Fibroblast of mammary gland (primary cell): ENCODE measurements at places on chromosomes 1 and 21.

GRCh38 chr1:22556391-22557104, 6.7 kb upstream of the EPHA8 start:
- DNase-seq = no peak

DNA sequence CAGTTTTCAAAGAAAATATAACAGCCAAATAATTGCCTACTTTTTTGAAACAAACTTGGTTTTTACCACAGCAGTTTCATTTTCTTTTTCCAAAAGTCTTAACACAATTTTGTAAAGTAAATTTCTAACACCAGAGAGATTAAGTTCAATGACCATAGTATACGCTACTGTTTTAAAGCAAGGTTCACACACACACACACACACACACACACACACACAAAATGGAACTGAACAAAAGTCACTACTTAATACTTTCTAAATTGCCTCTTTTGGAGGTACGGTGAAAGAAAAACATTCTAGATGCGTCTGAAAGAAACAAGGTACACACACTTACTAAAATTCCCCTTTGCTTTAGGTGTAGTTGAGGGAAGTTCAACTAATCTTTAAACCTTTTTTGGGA, 30.1 kb downstream of the C21orf91 start:
- DNase-seq = no peak

GRCh38 chr21:27534206-27534605, 567.3 kb upstream of the ADAMTS5 start:
- peak; percentile 21 for DNase-seq

GRCh38 chr21:35882791-35883240, 177.5 kb downstream of the SETD4 start:
- peak; percentile 65 for DNase-seq

- peak; percentile 40 for DNase-seq
These were observed 24.4 kb downstream of the MCOLN2 start for GRCh38 chr1:84972377-84972987.

- DNase-seq = no peak
These were observed 113.5 kb downstream of the XCL2 start for GRCh38 chr1:168430321-168430720.

GRCh38 chr1:178571807-178572206, 58.9 kb downstream of the TEX35 start:
- no peak for DNase-seq

DNA sequence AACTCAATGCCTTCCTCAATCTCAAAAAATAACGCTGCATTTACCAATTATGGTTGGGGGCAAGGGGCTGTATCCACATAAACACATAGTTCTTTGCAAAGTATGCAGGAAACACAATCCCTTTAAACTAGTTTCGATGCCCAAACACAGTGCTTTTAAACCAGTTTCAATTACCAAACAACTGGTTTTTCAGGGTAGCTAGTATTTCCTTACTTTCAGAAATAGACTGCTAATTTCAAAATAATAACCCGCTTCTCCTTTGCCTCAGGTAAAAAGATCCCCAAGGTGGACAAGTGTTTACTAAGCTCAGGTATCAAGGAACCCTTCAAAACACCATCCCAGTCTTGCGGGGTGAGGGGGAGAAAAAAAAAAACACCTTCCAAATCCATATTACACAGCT, 2.8 kb downstream of the SIPA1L2 start:
- no peak for DNase-seq

GRCh38 chr21:43663033-43663432, 3.7 kb downstream of the RRP1B start:
- no peak for DNase-seq

DNA sequence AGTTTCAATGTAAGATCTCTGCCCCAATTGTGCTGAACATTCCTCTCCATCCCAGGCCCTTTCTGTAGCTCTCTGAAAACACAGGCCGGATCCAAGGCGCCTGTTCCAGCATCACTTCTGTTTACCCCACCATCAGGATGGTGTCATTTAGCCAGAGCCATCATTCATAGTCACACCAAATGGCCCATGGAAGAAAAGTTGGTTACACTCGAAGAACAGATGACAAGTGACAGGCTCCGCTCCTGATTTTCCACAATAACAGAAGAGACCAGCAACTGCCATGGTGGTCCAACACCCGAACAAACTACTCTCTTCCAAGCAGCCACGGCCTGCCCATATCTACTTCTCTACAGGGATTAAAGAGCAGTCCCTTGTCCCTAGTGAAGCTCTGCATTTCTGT, 59.9 kb upstream of the PROX1 start:
- DNase-seq = no peak

DNA sequence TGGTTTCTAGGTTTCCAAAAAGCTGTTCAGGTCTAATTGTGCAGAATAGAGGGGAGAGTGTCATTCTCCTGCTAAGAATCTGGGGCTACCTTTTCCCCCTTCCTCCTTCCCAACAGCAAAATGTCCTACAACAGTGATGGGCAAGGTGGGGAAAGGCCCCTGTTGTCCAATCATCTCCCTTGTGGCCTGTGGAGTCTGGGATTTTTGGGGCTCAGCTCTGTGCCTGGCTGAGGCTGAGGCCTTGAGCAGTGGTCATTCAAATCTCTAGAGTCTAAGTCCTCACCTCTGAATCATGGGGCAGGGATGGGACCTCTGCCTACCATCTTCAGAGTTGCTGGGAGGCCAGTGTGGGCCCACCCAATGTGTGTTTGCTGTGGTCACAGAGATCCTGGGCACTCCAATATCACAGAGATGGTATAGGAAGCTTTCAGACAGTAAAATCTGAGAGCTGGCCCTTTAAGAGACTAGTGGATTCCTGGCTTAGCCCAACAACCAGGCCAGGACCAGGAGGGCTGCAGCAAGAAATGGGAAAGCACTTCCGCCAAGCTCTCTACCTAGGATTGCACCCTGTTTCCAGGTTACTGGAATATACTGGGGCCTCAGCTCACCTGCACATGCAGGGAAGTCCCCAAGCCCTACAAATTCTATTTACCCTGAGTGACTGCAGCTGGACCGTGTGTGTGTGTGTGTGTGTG, 28.5 kb upstream of the TENT5C start:
- no peak for DNase-seq

DNA sequence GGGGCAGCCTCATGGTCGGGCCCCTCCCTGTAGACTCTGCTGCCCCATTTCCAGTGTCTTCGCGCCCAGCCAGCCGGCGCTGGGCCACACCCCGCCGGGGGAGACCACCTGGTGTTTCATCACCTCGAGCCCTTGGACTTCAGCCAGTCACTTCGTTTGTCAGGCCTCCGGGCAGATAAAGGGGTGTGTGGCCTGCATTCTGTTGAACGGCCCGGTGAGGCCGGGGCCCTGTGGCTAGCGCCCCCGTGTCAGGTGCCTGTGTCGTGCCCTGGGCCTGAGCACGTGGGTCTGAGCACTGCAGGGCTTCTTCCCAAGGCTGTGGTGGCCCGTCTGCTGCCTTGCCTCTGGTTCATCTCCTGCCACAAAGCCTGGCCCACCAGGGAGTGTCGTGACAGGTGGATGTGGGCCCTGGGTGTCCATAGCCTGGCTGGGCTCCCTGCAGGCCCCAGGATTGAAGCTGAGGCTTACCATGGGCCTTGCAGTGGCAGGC, 65.2 kb upstream of the DIP2A start:
- DNase-seq = peak; percentile 24

DNA sequence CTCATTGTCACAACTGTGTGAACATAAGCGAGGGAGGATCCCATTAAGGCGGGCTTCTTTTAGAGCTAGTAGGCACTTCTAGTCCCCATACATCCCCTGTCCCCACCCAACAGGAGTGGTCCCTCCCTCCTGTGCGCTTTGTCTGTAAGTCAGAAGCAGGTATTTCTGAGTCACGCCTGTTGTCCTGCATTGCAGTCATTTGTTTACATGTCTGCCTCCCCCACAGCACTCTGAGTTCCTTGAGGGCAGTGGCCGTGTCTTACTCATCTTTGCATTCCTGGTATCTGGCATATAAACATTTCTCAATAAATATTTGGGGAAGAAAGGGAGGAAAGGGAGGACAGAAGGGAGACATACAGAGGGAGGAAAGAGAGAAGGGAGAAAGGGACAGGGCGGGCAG, 40.3 kb downstream of the PLEKHA6 start:
- peak; percentile 90 for DNase-seq

DNA sequence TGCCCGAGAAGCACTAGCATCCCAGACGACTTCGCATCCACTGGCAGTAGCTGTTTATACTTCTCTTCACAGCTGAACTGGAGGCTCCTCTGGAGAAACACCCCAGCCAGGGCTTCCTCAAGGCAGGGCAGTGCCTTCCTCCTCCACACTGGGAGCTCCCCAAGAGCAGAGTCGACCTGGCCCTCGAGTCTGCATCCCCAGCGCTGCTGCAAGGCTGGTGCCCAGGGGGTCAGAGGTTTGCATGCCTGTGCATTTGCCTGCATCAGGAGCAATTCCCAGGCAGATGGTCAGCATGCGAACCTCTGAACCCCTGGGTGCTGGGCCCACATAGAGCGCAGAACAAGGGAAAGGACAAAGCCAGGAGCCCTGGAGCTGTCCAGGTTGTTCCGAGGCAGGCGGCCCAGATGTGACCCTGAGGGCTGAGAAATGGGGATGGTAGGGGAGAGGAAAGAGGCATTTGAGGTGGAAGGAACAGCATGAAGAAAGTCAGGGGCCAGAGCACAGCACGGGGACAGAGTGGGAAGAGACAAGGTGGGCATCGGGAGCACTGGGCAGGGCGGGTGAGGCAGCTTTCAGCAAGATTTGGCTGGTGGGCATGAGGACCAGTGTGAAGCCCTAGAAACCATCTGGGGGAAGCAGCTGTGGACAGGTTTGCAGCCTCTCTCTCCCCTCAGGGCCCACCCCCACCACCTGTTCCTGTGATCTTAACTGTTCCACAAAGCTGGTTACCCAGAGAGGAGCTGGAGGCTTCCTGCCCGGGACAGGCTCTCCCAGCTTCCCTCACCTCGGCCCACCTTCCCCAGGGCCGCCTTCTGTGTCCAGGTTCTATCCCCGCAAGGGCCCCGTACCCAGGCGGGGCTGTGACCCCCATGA, 6.4 kb upstream of the S100A8 start:
- DNase-seq = no peak

- no peak for DNase-seq
These were observed 260.6 kb downstream of the SMYD3 start for GRCh38 chr1:246246430-246246829.

- DNase-seq = no peak
These were observed 33.0 kb upstream of the IFI44L start for GRCh38 chr1:78587211-78587610.

GRCh38 chr21:21436012-21436534, 437.9 kb downstream of the NCAM2 start:
- DNase-seq = no peak

DNA sequence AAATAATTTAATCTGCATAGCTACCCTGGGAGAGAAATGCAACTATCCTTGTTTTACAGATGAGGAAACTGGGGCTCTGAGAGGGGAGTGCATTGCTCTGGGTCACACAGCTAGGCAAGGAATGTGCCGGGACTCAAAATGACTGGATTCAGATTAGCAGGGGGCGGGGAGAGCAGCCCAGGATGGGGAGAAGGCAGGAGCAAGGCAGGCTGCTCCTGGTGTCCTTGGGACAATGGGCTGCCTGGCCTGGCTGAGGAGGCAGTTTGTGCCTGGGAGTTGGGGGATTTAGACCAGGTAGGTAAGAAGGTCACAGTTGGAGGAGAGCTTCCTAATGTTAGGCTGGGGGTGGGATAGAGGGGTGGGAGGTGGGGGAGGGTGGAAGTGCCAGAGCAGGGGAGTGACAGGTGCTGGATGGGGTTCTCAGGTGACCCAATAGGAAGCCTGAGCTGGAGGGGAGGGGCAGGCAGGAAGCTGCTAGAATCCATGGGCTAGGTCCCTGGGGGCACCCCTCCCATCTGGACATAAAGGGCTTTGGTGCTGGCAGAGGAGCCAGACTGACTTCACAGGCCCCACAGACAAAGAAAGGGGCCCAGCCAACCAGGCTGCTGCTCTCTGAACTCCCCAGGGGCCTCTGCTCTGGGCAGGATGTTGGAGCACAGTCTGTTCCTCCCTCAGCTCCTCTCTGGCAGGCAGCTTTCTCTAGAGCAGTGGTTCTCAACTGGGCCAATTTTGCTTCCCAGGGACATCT, 29.0 kb downstream of the TRIM62 start:
- DNase-seq = peak; percentile 78

DNA sequence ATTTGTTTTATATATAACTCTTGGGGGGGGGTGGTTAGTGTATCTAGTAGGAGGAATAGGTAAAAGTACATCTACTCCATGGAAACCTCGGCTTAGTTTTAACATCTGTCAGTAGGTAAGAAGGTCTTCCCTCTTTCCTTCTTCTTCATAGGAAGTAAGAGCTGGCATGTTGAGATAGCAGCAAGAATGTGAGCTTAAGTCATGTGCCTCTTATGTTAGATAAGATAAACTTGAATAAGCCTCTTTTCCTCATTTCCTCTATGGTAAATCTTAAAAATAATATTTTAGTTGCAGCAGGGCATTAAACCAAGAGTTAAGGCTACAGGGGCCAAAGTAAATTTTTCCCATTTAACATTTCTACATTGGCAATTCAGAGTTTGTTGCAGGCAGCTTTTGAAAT, 100.4 kb downstream of the MAP3K21 start:
- no peak for DNase-seq

- no peak for DNase-seq
These were observed 575.8 kb upstream of the B3GALT2 start for GRCh38 chr1:193762236-193762635.

GRCh38 chr1:28087614-28088167, 719 bp downstream of the EYA3 start:
- DNase-seq = peak; percentile 21

DNA sequence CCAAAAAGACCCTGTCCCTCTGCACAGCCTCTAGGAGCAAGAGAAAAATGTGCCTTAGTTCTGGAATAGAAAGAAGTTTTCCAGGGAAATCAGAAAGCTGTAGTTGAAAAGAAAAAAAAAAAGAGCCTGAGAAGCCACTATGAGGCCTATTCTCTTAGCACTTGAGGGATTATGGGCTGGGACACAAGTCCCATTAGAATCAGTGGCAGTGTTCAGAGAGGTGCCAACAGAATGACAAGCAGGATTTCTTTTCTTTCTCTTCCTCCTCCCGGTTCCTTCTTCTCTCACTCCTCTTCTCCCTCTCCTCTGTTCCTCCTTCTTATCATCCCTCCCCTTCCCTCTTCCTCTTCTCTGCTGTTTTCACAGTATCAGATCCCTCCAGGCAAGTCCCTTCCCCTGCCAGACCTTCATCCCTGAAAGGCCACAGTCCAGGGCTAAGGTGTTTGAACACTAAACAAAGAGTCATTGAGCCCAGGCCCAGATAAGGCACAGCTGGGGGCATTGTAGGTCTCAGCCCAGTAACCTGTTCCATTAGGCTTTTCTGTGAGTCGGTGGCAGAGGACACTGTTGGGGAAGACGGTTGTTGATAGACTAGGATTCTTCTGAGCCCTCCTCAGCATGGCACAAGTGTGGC, 64.7 kb upstream of the LPGAT1 start:
- DNase-seq = no peak

DNA sequence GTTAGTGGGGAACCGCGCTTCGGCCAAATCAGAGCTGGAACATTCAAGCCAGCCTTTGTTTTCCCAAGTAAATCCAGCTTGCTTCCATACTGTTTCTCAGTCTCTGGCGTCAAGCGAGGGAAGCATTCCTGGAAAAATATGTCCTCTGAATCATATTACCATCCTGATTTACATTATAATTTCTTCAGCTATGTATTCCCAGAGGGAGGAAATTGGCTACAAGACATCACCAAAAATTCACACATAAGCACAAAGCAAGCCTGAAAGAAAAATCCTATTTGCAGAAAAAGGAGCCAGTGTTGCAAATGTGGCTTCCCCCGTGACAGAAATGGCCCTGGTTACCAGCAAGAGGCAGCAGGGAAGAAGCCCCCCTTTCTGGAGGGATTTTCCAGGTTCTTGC, 233.3 kb downstream of the KCNJ6 start:
- peak; percentile 34 for DNase-seq

- peak; percentile 55 for DNase-seq
These were observed 65.7 kb upstream of the FCGR2A start for GRCh38 chr1:161439280-161440232.
